ENCODE measurements at places on chromosomes 16 and 17.

- DNase-seq, result peak; percentile 65
Measured at GRCh38 chr16:85220964-85221731, 108.9 kb upstream of the CIBAR2 start.

DNA sequence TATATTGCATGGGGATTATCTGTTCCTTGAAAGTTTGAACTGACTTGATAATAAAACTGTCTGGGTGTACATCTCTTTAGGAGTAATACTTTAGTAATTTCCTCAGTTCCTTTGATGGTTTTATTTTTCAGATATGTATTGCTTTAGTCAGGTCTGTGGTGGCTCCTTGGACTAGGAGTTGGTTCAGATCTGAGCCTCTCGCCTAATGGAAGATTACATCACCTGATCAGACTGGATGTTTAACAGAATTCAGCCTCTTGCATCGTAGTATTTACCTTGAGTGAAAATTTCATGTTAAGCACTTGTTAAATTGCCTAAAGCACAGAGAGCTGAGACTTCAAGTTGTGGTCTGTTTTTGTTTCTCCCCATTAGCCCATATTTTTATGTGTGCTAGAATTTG lies 267.3 kb downstream of the MAP2K4 start:
- DNase-seq, result no peak

GRCh38 chr17:47201166-47201565 lies 8.0 kb upstream of the MYL4 start:
- DNase-seq, result no peak

DNA sequence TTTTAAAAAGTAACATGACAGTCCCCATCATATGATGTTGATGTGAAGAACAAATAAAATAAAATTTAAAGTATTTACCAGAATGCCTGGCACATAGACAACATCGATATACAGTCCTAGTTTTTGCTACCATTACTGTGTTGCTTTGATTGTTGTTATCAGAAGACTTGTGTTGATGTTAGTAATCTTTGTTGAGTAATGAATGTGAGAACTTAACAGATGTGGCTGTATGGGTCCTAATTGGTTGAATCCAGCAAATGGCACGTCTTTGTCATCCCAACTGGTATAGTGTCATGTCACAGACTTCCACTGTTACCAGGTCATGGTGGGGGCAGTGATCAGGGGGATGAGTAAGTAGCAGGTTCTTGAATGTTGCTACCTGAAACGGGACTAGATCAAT lies 1151.4 kb upstream of the CDH8 start:
- no peak for DNase-seq

DNA sequence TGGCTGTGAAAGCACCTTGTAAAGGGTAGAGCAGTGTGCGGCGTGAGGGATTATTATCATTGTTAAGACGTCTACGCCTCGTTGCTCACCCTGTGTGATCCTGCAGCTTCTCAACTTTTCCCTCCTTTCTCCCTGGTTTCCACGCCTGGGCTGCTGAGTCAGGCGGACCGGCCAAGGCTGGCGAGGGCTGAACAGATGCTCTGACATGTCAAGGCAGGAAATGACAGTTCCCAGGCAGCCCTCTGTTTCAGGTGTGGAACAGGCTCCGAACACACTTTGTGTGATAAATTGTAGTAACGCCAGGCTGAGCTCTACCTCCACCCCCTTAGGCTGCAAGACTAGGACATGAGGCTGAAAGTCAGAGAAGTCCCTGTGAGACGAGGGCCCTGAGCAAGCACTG lies 46.0 kb upstream of the TBX2 start:
- no peak for DNase-seq

DNA sequence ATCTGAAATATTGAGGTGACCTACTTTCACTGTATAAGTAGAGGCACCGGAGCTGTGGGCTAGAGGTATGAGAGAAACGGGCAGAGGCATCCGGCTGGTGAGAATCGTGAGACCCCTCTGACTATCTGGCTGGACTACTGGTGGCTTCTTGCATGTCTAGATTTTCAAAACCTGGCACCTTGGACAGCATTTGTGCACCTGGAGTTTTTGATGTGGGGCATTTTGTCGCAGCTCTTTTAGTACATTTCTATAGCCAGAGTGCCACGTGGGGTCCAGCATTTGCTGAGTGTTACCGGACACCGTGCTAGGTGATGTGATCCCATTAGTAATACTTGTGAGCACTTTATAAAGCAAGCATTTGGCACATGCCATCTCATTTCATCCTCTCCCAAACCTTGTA lies 32.6 kb upstream of the SHISA9 start:
- DNase-seq, result no peak

- no peak for DNase-seq
Measured at GRCh38 chr17:51730303-51731050, 428.0 kb downstream of the CA10 start.
